ENCODE measurements at places on chromosomes 2 and 18.

DNA sequence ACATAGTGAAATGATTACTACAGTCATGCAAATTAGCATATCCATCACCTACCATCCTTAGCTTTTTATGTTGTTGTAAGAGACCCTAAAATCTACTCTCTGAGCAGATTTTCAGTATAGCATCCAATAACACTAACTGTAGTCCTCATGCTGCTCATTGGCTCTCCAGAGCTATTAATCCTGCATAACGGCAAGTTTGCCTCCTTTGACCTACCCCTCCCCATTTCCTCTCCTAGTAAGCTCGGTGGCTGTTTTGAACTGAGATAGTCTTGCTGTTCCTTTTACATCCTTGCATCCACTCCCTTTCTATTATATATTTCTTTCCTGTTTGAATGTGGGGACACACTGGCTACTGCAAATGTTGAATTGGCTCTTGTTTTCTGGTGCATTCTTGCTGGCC is 481.5 kb downstream of the TSN start:
- no peak for DNase-seq

GRCh38 chr2:212919238-212919637 is 232.2 kb downstream of the IKZF2 start:
- DNase-seq = no peak

GRCh38 chr2:183207110-183207509 is 82.9 kb downstream of the NUP35 start:
- peak; percentile 63 for DNase-seq

- peak; percentile 50 for DNase-seq
Measured at GRCh38 chr18:49460976-49461601, 644 bp upstream of the DYM start.

GRCh38 chr2:61774351-61774750 is 79.5 kb downstream of the FAM161A start:
- no peak for DNase-seq

- DNase-seq = no peak
Measured at GRCh38 chr2:206082298-206082843, 3.6 kb downstream of the INO80D start.

DNA sequence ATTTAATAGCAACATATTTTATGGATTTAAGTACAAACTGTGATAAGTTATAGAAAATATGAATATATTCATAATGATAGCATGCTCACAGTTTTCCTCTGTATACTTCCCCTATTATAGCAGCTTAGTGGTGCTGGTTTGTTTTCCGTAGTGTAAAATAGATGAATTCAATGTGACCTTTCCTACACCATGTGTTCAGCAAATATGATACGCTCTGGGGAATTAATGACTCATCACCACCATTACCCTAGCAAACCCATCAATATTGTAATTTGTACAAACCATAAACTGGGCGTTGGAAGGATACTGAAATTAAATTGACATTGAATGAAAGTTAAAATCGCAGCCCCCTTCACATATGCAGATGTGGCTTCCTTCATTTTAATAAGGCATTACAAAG is 58.7 kb upstream of the CDH19 start:
- peak; percentile 6 for DNase-seq

GRCh38 chr18:41618147-41618546 is 336.9 kb upstream of the PIK3C3 start:
- no peak for DNase-seq

DNA sequence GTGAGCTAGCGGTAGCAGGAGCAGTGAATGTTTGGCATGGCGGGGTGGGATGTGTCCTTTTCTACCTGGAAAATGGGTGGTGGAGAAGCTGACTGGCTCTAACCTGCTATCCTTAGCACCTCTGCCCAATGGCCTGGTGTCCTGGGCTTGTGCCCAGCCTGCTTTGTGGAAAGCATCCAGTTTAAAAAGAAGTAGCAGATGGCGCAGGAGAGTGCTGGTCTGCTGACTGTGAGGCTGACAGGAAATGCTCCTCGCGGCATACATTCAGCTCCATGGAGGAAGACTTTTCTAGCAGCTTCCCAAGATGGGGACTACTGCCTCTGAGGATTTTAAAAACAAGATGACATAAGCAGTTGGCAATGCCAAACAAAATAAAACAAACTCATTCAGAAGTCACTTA is 56.2 kb upstream of the LYPD6B start:
- peak; percentile 3 for DNase-seq

All from fibroblast of skin of right biceps (primary cell).